NCI-H187 (cell line): ENCODE measurements at places on chromosomes 11 and 22.

DNA sequence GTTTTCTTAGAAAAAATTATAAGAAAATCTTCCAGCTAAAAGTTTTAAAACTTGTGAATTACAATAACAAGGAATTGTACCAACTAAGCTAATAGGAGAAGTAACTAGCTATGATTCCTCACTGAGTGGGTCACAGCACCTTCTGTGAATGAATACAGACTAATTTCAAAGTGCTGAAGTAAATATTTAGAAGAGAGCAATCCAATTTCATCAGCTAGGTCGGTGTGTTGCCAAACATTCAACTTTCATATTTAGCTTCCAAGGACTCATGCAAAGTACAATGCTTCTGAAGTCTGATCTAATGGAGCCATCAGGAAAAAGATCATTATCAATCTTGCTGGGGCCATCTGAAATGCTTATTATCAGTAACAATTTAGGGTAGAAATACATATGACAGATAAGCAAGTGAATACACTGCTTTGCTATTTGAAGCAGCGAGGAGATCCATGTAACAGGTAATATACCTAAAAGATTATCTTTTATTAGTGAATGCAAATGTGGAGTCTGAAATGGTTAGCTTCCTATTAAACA, 750.6 kb upstream of the CCDC90B start:
- no peak for DNase-seq

GRCh38 chr22:25148149-25148691, 51.4 kb upstream of the CRYBB3 start:
- DNase-seq: no peak

GRCh38 chr11:126317432-126317755, 13.5 kb downstream of the DCPS start:
- DNase-seq: no peak

- no peak for DNase-seq
Observed at GRCh38 chr11:34706709-34707461, 86.0 kb downstream of the EHF start.

- DNase-seq: no peak
Observed at GRCh38 chr22:30041475-30041874, 38.8 kb upstream of the HORMAD2 start.

DNA sequence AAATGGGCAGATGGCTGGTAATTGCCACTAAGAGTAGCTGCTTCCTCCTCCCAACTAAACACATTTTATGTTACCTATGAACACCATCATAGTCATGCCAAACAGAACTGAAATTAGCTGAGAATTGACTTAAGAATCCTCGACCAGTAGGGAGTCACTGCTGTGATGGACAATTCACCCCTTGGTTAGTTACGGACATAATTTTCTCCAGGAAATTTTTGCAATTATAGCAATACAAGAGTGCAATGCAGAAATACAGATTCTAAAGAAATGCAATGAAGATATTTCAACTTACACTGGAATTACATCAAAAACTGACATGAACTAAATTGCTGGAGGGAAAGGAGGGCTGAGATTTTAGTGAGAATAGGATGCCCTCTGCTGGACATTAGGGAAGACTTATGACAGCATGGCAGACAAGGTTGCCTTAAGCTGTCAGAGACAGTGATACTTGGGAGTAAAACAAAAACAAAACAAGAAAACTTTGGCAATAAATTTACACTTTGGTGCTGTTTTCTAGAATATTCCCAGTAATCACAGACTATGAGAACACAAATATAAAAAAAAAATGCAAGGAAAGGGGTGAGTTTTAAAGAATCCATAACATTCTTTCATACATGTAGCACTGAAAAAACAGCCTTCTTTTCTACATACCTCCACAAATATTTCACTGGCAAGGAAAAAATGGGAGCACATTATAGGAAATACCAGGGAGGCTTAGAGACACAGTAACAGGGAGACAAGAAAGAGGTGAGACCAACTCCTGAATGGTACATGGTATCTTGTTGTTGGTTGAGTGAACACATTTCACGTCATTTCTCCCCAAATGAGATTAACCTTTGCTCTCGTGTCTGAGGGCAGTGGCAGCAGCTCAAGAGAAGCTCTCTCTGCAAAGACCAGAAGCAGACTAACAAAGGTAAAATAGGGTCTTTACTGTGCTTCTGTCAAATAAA, 11.2 kb upstream of the PPP2R1B start:
- no peak for DNase-seq

DNA sequence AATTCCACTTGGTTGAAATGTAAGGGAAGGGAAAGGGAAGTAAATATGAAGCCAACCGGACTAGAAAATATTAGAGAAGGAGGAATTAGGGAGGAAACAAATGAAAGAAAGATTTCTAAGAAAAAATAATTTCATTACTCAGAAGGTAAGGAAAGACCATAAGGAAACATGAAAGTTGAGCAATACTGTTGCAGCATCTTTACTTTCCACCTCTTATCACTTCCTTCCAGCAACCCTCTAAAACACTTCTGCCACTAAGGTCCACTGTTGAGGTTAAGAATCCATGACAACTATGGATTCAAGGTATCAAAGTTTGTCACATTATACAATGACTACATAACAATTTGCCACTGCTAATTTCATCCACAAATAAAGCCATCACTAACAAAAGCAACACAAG, 308.6 kb downstream of the DLG2 start:
- DNase-seq: no peak

DNA sequence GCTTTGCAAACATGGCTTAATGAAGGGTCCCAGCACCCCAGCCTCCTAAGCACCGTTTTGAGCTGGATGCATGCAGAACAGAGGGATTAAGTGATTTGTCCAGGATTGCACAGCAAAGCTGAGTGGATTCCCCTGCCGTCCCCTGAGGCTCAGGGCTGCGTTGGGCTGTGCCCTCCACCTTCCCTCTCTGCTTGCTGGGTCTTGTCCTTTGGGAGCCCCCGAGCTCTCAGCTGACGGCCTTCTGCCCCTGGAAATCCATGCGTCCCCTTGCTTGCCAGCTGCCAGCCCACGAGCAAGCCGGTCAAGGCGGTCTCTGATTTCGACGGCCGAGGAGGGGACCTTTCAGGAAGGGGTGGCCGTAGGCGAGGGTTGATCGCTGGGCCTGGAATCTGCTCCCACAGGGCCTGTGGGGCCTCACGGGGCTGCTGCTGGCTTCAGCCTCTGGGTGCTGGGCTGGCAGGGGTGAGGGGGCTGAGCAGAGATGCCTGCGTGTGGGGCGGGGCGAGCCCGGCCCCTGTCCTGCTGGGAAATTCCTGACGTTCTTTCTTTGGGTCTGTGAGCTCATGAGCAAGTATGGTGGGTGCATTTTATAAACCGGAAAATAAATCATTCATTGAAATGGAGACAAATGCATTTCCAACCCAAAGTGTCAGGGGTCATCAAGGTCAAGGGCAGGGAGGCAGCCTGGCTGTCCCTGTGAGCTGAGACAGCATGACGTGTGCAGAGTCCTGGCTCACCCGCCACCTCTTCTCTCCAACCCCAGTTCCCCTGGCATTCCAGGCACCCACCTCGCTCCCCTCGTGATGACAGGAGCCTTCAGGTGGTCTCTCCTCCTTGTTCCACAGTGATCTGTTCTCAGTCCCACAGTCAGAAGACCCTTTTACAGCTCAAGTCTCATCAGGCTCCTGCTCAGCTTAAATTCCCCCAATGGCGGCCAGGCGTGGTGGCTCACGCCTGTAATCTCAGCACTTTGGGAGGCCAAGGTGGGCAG, 28.1 kb downstream of the FGF4 start:
- no peak for DNase-seq

- no peak for DNase-seq
Observed at GRCh38 chr22:42056757-42057511, 13.7 kb downstream of the NAGA start.

- no peak for DNase-seq
Observed at GRCh38 chr22:46653596-46653995, 33.4 kb downstream of the GRAMD4 start.

GRCh38 chr11:37038911-37039310, 440.9 kb upstream of the RAG2 start:
- DNase-seq: no peak

- DNase-seq: no peak
Observed at GRCh38 chr22:23062616-23063538, 7.4 kb upstream of the GNAZ start.

DNA sequence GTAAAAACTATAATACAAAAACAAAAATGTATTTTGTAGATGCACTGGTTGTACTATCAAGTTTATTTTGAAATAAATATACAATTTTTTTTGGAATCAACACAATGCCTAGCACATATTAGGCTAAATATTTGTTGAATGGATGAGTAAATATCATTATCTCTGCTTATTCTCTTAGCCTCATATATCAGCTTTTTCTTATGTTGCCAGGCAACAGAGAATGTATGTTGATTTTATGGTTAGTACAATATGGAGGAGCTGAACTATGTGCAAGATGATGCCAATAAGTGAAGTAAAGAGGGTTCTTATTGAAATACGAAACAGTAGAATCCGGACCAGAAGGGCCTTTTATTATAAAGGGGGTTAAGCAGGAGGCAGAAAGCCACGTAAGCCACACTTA, 94.9 kb downstream of the FAR1 start:
- no peak for DNase-seq

DNA sequence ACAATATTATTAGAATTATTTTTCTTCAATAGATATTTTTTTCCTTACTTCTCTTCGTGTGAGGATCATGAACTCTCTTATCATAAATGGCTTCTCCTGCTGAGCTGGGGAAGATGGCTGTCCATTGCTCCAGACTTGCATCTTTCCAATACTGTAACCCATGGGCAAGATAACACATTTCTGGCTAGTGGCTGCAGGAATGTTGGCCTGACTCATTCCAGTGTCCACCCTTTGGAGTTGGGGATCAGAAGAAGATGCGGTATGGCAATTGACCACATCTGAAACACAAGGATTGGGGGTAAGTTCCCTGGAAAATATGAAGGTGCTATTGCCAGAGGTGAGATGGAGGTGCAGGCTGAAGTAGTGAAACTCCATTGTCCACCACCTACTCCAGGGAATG, 92.8 kb downstream of the FAR1 start:
- DNase-seq: no peak

GRCh38 chr11:66006134-66006890, 4.0 kb downstream of the BANF1 start:
- no peak for DNase-seq

DNA sequence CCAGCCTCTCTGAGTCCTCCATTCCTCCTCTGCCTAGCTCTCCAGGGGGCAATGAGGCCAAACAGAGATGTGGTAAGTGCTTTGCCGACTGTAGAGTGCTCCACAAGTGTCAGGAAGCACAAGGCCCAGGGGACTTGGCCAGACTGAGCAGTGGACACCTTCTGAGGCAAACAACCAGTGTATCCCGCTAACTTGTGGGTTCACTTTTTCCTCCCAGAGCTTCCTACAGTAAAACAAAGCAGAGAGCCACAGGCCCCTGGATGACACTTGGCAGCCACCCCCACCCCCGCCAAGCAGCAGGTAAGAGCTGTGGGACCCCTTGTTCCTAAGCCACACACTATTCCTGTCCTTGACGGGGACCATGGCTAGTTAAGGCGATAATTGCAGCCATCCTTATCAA, 160.9 kb downstream of the CACNA1I start:
- no peak for DNase-seq

- no peak for DNase-seq
Observed at GRCh38 chr11:65578667-65579066, 2.8 kb downstream of the EHBP1L1 start.

- no peak for DNase-seq
Observed at GRCh38 chr22:17143826-17144225, 15.3 kb downstream of the HDHD5 start.

DNA sequence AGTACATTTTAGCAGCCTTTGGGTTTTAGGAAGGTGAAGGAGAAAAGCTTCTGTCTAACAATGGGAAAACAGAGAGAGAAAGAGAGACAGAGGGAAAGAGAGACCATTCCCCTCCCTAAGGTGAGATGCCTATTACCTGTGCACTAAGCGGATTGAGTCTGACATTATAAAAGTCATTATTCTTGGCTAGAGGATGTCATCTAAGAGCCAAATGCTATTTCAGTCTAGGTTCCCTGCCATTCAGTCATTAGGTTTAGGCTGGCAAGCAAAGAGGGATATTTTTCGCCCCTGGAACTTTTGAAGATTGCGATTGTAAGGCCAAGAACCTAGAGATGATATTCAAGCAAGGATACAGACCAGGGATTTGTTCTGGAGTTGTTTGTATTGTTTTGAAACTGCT, 7.2 kb downstream of the BLID start:
- DNase-seq: no peak

DNA sequence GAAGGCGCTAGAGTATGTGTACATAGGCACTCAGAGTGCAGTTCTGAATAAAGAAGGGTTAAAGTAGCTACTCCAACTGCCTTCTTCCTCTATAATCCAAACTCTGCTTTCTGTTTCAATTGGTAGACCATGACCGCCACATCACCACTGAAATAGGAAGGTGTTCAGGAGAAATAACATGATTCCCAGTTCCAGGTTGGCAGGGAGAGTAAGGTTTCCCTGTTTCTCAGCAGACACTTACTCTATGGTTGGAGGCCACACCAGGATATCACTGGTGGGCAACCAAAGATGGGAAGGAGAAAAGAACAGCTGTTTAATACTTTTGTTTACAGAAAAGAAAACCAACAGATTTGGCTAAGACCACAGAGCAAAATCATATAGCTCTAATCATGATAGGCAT, 37.9 kb downstream of the PAK1 start:
- no peak for DNase-seq

DNA sequence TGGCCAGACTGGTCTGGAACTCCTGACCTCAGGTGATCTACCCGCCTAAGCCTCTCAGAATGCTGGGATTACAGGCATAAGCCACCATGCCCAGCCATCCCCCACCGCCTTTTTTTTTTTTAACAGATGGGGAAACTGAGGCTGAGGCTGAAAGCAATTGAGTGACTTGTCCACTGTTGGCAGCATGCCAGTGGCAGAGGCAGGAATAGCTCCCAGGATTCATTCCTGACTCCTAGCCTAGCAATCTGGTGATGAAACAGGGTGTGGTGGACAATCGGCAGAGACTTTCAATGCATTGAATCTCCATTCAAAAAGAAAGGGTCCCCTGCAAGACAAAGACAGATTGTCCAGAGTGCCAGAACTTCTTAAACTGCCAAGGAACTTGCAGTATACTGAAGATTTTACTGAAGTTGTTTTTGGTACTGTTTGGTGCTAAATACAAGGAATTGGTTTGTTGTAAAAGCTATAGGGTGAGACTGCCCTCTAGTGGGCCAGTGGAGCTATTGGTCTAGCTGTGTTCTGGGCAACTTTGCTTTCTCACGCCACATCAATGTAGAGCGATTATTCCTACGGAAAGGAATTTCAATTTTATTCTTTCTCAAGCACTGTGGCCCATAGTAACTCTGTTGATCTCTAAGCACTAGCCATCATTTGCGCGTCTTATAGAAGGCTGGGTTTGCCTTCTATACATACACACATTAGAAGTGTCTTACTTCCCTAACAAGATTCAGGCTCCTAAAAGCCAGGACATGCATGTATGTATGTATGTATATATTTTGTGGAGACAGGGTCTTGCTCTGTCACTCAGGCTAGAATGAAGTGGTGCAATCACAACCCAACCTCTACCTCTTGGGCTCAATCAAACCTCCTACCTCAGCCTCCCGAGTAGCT, 21.0 kb downstream of the C22orf31 start:
- DNase-seq: peak; percentile 11

GRCh38 chr22:36940676-36941075, 27.2 kb downstream of the CSF2RB start:
- no peak for DNase-seq
